ENCODE measurements at places on chromosomes 7 and 10. TPM values are rescaled to one million over a fixed set of nuclear protein-coding genes. Genes with fewer than 3 reads are reported as not detected.

CCL26 gene
- 7.7 TPM for total RNA-seq

CC2D2B gene
- total RNA-seq: 0.36 TPM

FGFR2 gene
- 0.27 TPM for total RNA-seq

LRIT1 gene
- total RNA-seq: not detected

NOLC1 gene
- 157 TPM for total RNA-seq

SDHAF3 gene
- 36.4 TPM for total RNA-seq

PPP1R3C gene
- 20.7 TPM for total RNA-seq

LUC7L2 gene
- total RNA-seq: 38.9 TPM

CRYGN gene
- not detected for total RNA-seq

HMX3 gene
- not detected for total RNA-seq

CALHM1 gene
- total RNA-seq: not detected

SPDYE1 gene
- total RNA-seq: not detected

DYDC2 gene
- not detected for total RNA-seq

MUC12 gene
- 16.4 TPM for total RNA-seq

HOXA3 gene
- total RNA-seq: 6.2 TPM

OPALIN gene
- total RNA-seq: not detected

CPA2 gene
- 0.15 TPM for total RNA-seq

MRPS16 gene
- 162 TPM for total RNA-seq

SAP25 gene
- 0.66 TPM for total RNA-seq

BAMBI gene
- 9.3 TPM for total RNA-seq

CH25H gene
- 0.68 TPM for total RNA-seq

CALML5 gene
- total RNA-seq: not detected

CHN2 gene
- 0.53 TPM for total RNA-seq

H2BK1 gene
- not detected for total RNA-seq

PTEN gene
- 45.8 TPM for total RNA-seq

NRG3 gene
- total RNA-seq: not detected

DDX56 gene
- 126 TPM for total RNA-seq

SYT15B gene
- total RNA-seq: 2.3 TPM

DMTF1 gene
- total RNA-seq: 22.5 TPM

ADCK2 gene
- 16.6 TPM for total RNA-seq

WASL gene
- 24.2 TPM for total RNA-seq

TMEM196 gene
- total RNA-seq: not detected

GIMAP1 gene
- not detected for total RNA-seq

P4HA1 gene
- 22.4 TPM for total RNA-seq

SDK1 gene
- total RNA-seq: 0.50 TPM

CRTAC1 gene
- 1.7 TPM for total RNA-seq
